ENCODE measurements at places on chromosomes 1 and 21. TPM values are rescaled to one million over a fixed set of nuclear protein-coding genes. Genes with fewer than 3 reads are reported as not detected.

Gene ANKRD45
- total RNA-seq: 3.2 TPM

- no peak for DNase-seq
Measured at GRCh38 chr1:2356911-2357845, 34.2 kb downstream of the MORN1 start.

- peak; percentile 54 for DNase-seq
Measured at GRCh38 chr21:43667191-43667904, 8.0 kb downstream of the RRP1B start.

- DNase-seq: no peak
Measured at GRCh38 chr1:82625537-82625936, 824.8 kb downstream of the ADGRL2 start.

GRCh38 chr1:16167331-16168143 lies 11.7 kb upstream of the EPHA2 start:
- DNase-seq: peak; percentile 17

DNA sequence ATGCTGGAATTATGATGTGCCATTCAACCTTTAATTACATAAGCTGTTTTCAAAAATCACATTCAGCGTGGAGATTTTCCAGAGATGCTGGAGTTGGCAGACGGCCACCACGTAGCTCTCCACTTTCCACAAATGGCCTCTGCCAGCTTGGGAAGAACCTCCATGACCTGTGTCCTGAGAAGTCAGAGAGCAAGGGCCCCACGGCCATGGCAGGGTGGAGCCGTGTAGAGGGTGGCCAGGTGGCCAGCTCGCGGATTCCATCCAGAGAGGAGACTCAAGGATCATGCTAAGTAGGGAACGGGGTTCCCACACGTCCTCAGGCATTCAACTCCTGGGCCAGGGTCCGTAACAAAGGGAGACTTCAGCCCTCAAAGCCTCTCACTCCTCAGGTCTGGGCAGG lies 1.3 kb upstream of the GALE start:
- no peak for DNase-seq

Gene CACHD1
- 2.1 TPM for total RNA-seq

DNA sequence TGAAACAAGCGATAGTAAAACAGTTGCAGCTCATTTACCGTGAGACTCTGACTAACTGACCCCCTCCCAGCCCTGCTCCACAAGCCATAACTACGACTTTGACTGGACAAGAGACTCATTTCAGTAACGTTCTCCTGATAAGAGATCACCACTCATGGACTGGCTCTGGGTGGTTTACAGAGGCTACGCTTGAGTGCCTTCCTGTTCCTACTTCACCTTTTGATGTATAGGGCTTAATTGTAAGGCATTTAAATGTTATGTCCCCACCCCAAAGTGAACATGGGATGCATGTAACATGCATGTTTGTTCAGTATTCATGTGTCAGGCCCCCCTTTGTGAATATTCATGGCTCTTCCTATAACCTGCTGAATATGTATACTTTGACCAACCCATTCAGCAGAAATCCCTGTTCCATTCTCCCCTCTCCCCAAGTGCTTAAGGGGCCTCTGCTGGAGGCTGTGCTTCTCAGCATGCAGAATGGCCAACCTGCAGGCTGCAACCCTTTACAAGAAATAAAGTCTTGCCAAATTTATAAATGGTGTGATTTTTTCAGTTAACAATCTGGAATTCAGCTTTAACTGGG lies 50.7 kb upstream of the SPOCD1 start:
- DNase-seq: no peak

Gene RNU1-1
- total RNA-seq: not detected

DNA sequence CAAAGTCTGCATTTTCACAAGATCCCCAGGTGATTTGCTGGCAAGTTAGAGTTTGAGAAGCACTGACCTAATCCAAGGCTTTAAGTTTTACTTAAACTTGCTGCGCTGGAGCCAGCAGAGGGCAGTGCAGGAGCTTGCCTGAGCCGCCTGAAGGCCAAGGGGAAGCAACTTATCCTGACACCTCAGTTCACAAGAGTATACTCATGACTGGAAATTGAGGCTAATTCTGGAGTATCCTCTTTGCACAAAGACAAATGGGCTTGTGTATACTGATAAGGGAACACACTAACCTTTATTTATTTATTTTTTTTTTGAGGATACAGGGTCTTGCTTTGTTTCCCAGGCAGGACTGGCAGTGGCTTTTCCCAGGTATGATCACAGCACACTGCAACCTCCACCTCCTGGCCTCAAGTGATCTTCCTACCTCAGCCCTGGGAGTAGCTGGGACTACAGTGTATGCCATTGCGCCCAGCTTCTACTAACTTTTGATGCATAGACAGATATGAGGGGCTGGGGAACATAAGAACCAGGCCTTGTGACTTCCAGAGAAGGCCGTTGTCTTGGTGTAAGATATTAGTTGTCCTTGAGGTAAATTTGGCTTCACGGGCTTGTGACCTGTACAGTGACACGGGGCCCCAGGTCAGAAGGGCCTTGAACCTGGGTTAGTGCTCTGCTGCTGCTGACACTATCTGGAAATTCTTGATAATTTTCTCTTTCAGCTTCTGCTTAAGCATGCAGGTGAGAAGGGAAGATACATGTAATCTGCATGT lies 29.0 kb upstream of the SLAMF1 start:
- DNase-seq: peak; percentile 54

GRCh38 chr1:53111073-53111556 lies 31.3 kb downstream of the SLC1A7 start:
- no peak for DNase-seq

DNA sequence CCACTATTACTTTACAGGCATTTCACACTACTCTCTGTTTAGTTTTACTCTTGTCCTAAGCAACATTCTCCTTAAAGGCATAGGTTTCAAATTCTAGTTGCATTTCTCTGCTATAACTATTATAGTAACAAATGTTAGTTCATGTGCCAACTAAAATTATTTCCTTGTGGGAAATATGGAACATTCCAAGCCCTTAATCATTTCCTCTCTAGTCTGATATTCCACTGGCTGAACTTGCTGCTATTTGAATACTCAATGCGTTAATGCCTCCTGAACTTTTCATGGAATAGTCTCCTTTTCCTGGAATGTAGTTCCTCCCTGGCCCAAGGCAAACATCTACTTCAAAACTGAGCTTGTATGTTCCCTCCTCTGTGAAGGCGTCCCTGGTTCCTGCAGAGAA lies 19.3 kb upstream of the TBX19 start:
- DNase-seq: peak; percentile 60

GRCh38 chr1:2559509-2560298 lies 3.5 kb downstream of the TNFRSF14 start:
- no peak for DNase-seq

Data from M059J (cell line).